DMS79 treated with DMSO at 0.1 percent for 48 hours (cell line): ENCODE measurements at places on chromosomes 1 and 21.

DNA sequence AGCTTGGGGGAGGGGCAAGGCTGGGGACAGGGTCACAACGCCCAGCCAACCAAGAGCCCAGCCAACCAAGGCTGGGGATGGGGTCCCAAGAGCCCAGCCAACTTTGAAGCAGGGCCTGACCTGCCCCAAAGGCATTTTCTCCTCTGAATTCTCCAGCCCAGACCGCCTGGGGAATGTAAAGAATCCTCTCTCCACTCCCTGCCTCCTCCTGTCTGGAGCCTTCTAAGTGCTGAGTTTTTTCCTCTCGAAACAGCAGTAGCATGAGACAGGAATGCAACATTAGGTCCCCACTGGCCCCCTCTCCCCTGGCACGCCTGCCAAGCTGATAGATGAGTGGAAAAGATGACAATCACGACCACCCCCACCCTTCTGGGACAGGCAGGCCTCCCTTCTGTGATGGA, 17.0 kb downstream of the C1orf198 start:
- no peak for DNase-seq

DNA sequence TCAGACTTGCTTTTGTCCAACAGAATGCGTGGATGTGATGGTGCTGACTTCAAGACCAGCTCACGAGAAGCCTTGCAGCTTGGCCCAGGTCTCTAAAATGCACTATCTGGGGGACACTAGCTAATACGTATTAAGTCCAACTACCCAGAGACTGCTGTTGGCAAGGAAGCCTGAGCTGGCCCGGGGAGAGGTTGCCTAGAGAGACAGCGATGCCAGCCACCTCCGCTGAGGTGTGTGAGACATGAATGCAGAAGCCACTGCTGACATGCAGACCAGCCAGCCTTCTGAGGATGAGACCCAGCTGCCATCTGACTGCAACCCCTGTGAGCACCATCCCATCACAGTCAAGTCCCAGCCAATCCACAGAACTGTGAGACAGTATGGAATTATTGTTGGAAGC, 32.5 kb downstream of the THAP3 start:
- no peak for DNase-seq

- DNase-seq = no peak
These were observed 271.7 kb upstream of the SNX7 start for GRCh38 chr1:98389809-98390208.

DNA sequence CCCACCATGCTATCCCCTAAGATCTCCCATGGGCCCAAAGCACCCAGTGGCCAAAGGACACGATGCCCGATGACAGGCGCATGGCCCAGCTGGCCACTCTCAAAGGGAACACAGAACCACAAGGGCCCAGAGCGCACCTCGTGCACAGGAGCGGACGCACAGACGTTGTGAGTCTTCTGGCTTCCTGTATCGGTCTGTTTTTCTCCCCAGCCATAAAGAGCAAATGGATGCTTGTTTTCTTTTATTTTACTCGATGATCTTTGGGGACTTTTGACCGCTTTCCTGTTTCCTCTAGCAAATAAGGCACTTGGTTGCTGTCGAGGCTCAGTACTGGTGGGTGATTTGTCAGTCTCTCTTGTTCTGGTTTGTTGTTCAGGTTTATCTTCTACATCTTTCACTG, 16.2 kb downstream of the CCSAP start:
- DNase-seq = no peak

DNA sequence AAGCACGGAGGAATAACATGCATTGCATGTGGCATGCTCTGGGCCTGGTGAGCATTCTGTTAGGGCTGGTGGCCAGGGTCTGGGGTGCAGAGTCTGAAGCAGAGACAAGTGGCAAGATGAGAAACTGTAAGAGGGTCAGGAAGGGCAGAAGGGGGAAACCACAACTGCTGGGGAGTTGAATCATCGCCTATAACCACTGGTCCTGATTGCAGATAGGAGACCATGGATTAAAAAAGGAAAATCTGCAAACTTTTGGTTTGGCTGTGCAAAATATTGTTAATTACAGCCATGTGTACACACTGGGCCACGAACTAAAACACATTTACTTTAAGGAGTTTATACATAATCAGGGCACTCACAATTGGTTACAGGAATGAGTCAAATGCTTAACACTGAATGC, 76.6 kb downstream of the TGFBR3 start:
- DNase-seq = no peak

DNA sequence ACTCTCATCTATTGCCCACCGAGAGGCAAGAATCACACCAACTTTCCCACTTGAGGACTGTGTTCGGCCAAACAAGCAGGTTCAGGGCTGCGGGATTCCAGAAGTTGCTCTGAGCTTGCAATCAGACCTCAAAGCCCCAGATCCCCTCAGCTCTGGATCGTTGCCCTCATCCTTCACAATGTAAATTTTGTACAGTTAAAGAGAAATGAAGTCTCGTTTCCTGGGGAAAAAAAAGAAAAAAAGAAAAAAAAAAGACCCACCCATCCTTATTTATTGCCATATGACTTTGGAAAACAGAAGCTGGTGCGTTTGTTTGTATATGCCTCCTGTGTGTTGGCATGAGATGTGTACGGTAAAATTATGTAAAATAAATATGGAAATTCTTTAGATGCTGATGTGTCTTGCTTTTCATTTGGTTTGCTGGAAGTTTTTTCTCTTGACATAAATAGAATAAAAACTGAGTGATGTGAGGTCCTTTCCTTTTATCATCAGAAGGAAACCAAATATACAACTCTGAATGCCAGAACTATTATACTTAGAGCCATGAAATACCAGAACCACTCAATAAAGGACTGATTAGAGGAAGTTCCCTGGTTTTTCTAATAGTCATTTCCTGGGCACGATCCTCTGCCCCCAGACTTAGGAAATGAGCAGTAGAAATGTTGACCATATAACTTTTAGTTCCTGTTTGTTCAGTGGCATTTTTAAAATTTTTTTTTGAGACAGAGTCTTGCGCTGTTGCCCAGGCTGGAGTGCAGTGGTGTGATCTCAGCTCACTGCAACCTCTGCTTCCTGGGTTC, 48.7 kb downstream of the LHX4 start:
- DNase-seq = no peak

DNA sequence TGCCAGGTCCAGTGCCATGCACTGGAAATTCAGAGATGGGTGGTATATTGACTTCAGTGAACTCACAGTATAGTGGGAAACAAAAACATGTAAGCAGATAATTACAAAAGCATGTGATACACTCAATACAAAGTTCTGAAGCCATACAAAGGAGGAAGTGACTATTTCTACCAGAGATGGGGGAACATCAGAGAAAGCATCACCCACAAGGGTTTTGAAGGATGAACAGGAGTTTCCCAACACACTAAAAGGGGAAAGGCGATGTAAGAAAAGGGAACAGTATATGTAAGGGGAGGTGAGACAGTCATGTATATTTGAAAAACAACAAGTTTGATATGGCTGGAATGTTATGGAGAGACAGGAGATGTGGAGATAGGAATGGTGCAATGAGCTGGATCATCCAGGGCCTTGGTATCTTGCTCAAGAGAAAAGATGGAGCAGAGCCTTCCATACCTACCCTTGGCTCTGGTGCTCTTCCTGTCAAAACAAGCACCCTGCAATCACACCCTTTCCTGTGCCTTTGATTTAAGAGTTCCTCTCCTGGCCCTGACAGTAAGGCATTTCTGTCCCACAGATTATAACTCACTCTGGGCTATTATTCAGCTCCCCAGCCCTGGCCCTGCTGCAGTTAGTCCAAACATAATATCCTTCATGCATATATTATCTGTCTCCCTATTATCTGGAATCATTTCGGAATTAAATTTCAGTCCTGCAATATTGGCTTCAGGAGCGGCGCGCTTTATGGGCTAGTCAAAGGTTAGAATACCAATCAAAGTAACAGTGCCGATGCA, 60.5 kb downstream of the DMAP1 start:
- no peak for DNase-seq

DNA sequence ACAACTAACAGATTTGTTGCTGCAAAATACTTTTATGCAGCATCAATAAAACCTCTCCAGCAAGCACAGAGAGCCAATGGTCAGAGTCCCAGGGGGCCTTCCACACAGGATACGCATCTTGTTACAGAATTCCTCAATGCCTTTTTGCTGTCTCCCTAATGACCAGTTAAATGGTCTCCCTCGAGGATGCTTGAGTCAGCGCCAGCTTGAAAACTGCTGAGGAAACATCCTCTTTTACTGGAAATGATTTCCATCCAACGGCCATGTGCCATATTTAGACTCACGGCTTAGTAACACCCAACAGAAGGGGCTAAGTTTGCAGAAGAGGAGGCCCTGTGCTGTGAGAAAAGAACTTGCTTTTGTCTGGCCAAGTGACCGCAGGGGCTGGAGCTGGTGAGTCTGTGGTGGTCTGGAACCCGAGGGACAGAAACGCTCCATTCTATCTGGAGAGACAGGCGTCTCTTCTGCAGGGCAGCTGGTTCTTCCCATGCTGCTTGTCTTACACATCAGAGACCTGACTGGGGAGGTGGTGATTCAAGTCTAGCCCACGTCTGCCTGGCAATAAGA, 496.4 kb downstream of the SETD4 start:
- DNase-seq = peak; percentile 25

DNA sequence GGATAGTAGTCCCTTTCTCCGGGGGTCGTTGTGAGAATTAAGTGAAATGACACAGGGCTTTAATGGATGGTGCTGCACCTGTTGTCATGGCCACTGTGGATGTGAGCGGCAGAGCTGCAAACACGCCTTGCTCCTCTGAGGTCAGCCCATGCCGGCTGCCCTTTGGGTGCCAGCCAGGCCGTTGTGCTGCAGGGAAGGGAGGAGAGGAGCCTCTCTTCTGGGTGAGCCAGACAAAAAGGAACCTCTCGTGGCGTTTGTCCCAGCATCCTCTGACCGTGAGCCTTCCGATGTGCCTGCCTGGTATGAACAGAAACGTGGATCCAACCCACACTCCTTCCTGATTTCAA, 383.0 kb upstream of the VAMP3 start:
- no peak for DNase-seq

DNA sequence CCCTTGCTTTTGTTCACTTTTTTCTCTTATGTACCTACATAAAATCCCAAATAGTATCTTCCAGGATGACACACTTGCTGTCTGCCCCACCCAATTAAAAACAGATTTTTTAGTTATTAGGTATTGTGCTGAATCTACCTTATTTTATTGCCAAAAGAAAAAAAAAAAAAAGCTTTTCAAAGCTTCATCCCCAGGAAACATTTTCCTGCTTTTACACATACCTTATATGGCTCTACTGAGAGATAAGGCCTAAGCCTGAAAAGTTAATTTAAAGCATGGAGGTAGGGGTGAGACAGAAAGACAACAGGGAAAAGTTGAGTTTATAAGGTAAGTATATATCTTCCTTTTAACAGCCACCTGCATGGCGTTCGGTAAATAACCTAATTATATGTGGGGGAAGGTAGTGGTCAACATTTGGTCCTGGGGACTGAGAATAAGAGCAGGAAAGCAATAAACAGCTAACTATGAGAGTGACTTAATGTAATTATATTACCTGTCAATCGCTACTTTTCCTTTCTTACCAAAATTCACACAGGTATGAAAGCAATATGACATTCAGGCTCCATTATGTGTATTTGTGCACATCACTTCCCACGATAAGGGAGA, 54.6 kb upstream of the BOLA1 start:
- DNase-seq = no peak

GRCh38 chr1:22212400-22213233, 69.7 kb upstream of the WNT4 start:
- DNase-seq = no peak

- no peak for DNase-seq
These were observed 113.0 kb upstream of the DAB1 start for GRCh38 chr1:57536749-57537423.

GRCh38 chr1:115210302-115210711, 121.0 kb upstream of the TSPAN2 start:
- no peak for DNase-seq

DNA sequence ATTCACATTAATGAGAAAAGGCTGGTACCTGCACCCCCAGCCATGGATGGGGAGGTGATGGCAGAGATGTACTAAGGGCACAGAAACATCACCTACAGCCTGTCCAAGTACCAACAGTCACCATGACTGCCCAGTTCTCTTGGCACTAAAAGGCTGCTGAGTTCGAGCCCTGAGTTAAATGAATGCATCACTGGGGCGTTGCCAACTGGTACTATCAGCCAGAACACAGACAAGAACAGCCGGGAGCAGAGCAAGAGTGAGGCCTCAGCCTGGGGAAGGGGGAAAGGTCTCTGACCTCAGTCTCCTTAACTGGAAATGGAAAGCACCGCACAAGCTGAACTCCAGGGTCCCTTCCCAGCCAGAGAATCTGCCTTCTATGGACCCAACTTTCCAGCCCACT, 60.5 kb downstream of the GLIS1 start:
- no peak for DNase-seq

GRCh38 chr1:218454700-218455282, 109.7 kb downstream of the TGFB2 start:
- no peak for DNase-seq

GRCh38 chr1:162997499-162998285, 71.5 kb upstream of the RGS4 start:
- no peak for DNase-seq

GRCh38 chr1:58089898-58090534, 456.5 kb downstream of the OMA1 start:
- DNase-seq = no peak

- DNase-seq = no peak
These were observed 1.3 kb upstream of the UBE4B start for GRCh38 chr1:10031461-10031860.
